ENCODE measurements at places on chromosomes 3 and 15.

DNA sequence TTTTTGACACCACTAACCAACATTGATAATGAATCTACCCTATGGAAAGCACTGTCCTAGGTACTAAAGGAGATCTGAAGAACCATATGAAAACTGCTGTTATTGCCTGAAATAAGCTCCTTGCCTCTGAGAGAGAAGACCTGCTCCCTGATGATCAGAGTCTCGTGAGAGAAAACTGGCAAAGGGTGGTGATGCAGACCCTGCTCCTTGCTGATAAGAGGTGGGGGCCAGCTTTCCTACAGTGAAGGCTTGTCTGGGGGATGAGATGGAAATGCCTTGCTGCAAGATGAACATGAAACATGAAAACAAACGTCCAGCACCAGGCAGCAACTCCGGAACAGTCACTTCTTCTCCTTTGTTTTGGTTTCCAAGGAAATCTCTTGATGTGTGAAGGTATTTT is 31.9 kb downstream of the RASGRP1 start:
- DNase-seq, result no peak

DNA sequence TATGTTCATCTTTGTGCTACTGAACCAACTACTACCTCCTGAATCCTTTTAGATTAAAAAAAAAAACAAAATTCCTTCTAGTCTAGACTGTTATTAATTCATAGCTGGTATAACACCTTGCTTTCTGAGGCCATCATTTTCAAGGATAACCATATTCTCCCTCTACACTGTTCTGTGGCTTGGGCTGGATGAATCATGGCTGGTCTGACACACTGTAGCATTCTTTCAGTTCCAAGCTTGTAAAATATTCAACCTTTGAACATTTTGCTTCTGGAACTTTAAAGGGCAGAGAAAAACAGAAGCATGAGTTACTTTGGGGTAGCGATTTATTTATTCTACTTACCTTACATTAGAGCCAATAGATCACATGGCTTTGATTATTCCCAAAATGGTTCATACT is 7.6 kb downstream of the HSPBAP1 start:
- no peak for DNase-seq

- no peak for DNase-seq
Observed at GRCh38 chr3:159994182-159994581, 5.5 kb downstream of the IL12A start.

GRCh38 chr3:181700168-181701087 is 11.3 kb upstream of the SOX2 start:
- no peak for DNase-seq

DNA sequence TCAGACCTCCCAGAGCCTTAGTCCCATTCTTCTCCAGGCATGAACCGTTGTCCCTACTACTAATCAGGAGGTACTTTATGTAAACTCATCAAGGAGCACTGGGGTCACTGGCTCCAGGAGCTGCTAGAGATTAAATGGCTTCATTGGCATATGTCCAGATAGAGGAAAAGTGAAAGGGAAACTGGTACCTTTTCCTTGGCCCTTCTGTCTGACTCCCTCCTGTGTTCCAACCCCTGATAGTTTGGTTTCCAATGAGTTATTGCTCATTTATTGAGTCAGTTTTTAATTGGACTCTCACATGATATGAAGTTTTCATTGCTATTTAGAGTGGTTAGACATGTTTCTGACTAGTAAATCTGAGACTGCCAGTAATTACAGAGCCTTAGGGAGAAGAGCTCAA is 130.5 kb upstream of the BFSP2 start:
- no peak for DNase-seq
